Breast epithelium (tissue), 4 donors: ENCODE measurements at places on chromosomes 12 and 14. TPM values are rescaled to one million over a fixed set of nuclear protein-coding genes. Genes with fewer than 3 reads are reported as not detected.

- DNase-seq: no peak
Observed at GRCh38 chr14:99937475-99938244, 127.6 kb upstream of the EVL start.

- DNase-seq: no peak
Observed at GRCh38 chr12:131102991-131103668, 149.4 kb downstream of the ADGRD1 start.

Gene CACNA2D4
- total RNA-seq: 3.2 TPM

DNA sequence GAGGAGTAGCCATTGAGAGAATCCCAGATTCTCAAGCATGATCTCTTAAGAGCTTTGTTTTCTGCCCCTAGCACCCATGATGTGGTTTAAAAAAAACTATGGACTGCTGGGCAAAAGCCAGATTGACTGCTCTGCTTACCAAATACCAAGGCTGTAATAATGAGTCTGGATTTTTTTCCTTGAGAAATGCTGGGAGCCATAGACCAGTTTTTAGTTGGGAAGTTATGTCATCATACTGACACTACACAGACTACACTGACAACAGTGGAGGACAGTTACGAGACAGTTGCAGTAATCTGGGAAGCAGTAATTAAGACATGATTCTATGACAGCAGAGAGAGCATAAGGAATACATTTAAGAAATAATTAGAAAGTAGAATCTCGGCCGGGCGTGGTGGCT is 35.8 kb downstream of the SPATA7 start:
- DNase-seq: no peak

GRCh38 chr12:92504594-92504981 is 198.2 kb upstream of the PLEKHG7 start:
- no peak for DNase-seq

GRCh38 chr12:53586745-53587144 is 39.4 kb downstream of the ATF7 start:
- no peak for DNase-seq

Gene RAB15
- total RNA-seq: 1.3 TPM

Gene CCDC184
- total RNA-seq: 2.0 TPM

DNA sequence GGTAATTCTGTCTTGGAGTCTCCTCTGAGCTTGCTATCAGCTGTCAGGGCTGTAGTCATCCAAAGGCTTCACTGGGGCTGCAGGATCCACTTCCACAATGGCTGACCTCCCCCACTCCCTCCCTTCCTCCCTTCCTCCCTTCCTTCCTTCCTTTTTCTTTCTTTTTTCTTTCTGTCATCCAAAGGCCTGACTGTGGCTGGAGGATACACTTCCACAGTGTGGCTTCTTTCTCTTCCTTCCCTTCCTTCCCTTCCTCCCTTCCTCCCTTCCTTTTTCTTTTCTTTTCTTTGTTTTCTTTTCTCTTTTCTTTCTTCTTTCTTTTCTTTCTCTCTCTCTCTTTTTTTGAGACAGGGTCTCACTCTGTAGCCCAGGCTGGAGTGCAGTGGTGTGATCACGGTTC is 30.6 kb downstream of the ARF6 start:
- no peak for DNase-seq

GRCh38 chr12:70367258-70368141 is 1.4 kb downstream of the KCNMB4 start:
- DNase-seq: no peak

Gene FOXG1
- not detected for total RNA-seq

- no peak for DNase-seq
Observed at GRCh38 chr12:104360157-104360556, 56.6 kb downstream of the EID3 start.

DNA sequence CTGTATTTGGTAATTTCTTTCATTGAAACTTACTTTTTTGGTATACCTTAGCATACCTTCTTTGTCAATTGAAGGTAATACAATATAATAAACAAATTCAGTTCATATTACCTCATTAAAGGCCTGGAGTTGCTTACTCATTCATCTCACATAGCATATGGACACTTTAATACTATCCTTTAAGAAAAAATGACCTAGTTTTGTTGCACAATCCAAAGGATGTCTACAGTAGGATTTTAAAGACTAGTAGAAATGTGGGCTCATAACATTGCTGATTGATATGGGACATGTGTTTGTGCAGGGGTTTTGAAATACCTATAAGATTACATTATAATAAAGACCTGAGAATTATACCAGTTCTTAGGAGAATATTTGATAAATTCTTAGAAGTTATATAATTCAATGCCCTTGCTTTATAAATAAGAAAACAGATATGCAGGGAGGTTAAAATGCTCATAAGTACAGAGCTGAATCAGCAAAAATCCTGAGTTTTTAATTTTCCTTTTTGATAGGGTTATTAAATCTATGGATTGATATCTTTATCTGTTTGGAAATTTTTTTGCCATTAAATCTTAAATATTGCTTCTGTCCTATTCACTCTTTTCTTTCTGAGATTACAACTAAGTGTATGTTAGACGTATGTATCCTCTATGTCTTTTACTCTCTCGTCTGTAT is 352.1 kb downstream of the ATP23 start:
- DNase-seq: no peak

GRCh38 chr14:20413744-20414082 is 412 bp upstream of the TEP1 start:
- DNase-seq: no peak

DNA sequence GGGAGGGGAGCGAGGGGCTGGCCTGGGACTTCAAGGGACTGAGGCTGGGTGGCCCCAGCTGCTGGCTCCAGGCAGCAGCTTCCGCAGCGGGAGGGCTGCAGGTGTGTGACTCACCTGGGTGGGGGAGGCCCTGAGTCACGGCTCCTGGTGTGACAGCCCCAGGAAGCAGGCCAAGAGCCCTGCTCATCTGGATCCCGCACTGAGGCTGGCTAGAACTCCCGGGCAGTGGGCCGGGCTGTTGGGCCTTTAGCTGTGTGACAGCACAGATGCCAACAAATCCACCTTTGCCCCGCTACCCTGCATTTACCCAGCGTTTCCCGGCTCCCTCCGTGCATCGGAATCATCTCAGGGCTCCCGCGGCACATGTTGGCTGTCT is 180.0 kb upstream of the PRMT8 start:
- peak; percentile 86 for DNase-seq
